ENCODE measurements at places on chromosomes 11 and 22.

DNA sequence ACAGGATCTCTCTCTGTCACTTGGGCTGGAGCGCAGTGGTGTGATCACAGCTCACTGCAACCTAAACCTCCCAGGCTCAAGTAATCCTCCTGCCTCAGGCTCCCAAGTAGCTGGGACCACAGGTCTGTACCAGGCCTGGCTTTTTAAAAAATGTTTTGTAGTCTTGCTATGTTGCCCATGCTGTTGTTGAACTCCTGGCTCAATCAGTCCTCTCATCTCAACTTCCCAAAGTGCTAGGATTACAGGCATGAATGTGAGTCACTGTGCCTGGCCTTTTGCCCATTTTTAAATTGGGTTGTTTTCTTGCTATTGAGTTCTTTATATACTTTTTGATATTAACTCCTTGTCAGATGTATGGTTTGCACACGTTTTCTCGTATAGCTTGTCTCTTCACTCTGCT lies 33.0 kb upstream of the PITPNB start:
- DNase-seq, result no peak

DNA sequence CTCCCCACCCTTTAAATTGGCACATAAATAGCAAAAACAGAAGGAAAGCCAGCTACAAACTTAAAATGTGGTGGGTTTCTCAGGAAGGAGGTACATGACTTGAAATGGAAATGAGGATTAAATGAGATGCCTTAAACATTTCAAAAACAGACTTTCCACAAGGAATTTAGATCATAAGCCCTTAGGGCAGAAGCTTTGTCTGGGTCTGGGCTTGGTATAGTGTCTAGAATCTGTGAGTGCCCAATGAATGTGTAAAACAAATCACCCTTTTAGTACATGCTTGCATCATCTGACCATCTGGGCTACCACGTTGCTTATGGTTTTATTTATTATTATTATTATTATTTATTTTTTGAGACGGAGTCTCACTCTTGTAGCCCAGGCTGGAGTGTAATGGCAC lies 37.1 kb upstream of the CREB3L1 start:
- no peak for DNase-seq

DNA sequence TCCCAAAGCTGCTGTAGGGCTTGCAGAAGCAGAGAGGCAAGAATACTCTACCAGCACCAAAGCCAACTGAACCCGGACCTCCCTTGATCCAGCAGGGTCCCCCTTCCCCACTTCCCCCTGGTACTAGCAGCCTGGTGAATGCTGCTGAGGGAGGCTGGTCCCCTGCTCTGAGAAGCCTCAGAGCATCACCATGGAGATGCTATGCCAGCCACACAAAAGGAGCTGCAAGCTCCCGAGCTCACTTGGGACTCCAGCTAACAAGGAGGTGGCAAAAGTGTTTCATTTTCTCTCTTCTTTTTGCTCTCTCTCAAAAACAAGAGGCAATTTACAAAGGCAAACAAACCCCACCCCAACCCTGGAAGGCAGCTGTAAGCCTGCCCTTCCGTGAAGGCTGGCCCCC lies 509.8 kb downstream of the BUD13 start:
- no peak for DNase-seq

GRCh38 chr22:30556388-30556787 lies 9.8 kb upstream of the SEC14L6 start:
- no peak for DNase-seq

- DNase-seq, result peak; percentile 88
Measured at GRCh38 chr11:7511401-7511800, 2.4 kb upstream of the PPFIBP2 start.

DNA sequence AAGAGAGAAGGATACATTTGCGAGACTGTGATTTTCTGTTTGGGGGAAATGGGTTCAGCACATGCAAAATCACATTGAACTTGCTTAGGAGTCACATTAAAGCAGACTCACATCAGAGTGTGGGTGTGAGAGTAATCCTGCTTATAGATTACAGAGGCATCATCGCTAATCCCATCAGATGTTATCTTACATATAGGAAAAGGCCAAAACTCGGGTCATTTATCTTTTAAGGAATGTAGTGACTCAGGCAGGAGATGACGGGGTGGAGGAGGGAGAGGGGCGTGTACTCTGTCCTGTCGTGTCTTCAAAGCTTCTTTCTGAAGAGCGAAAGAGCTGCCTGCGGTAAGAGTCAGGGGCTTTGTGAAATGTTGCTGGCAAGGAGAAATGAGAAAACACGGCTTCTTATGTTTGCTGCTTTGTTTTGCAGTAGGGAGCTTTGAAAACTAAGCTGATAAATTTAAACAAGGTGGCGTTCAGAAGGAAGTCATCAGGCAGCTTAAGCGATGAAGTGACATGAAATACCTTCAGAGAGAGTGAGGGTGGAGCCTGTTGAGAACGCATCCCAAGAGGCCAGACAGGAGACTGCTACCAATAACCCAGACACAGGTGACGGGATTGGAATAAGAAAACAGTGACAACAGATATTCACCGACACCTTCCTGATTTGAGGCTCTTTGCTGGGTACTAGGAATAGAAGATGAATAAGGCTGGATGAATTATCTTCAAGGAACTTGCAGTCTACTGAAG lies 2.2 kb upstream of the C11orf16 start:
- no peak for DNase-seq

- DNase-seq, result no peak
Measured at GRCh38 chr11:68574308-68574707, 110.0 kb upstream of the GAL start.

DNA sequence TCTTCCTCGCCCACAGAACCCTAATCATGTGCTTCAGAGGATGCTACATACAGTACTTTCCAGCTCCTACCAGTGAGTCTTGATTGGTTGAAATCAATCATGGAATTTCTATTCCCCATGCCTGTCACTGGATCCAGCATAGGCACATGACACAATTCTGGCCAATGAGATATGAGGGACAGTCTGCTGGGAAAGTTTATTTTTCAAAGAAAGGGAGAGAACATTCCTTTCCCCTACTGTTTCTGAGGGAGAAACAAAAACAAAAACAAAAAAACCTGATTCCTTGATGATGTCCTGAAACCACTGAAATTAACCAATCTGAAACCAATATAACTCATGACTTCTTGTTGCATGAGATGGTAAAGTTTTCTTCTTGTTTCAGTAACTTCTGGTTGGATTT lies 3.3 kb upstream of the RCN1 start:
- DNase-seq, result no peak

Data from tibial artery (tissue), 4 donors.